Subcutaneous preadipocyte (primary cell): ENCODE measurements at places on chromosomes 7 and 10. TPM values are rescaled to one million over a fixed set of nuclear protein-coding genes. Genes with fewer than 3 reads are reported as not detected.

Gene PCDH15
- total RNA-seq: not detected in 2 replicates

Gene PFKP
- 122 and 201 TPM in 2 replicates for total RNA-seq

Gene ANKRD7
- 0.37 and 0.39 TPM in 2 replicates for total RNA-seq

Gene ARF5
- total RNA-seq: 91.7 and 118 TPM in 2 replicates

Gene CARD11
- total RNA-seq: 0.20 TPM in 1 of 2 replicates, not detected in the other

Gene FBXL13
- total RNA-seq: 0.73 and 0.78 TPM in 2 replicates

Gene GFRA1
- total RNA-seq: 0.39 and 1.1 TPM in 2 replicates

Gene OPALIN
- total RNA-seq: not detected in 2 replicates

Gene SGCE
- 65.5 and 65.8 TPM in 2 replicates for total RNA-seq

Gene PNLIPRP2
- not detected in 2 replicates for total RNA-seq

Gene H2BK1
- total RNA-seq: not detected in 2 replicates

Gene CCL24
- total RNA-seq: not detected in 2 replicates

Gene ARL4A
- total RNA-seq: 18.4 and 30.1 TPM in 2 replicates

Gene AKR1C8
- total RNA-seq: not detected in 2 replicates

Gene CALML5
- not detected in 2 replicates for total RNA-seq

Gene MLXIPL
- total RNA-seq: 0.39 and 1.5 TPM in 2 replicates

Gene RPS24
- 1,226 and 2,735 TPM in 2 replicates for total RNA-seq

Gene GRID2IP
- total RNA-seq: not detected in 2 replicates

Gene PRPS1L1
- total RNA-seq: not detected in 2 replicates

Gene RTKN2
- total RNA-seq: 0.37 and 0.39 TPM in 2 replicates

Gene FFAR4
- total RNA-seq: not detected in 2 replicates
